ENCODE measurements at places on chromosomes 7 and 10.

GRCh38 chr10:91366704-91367103, 43.4 kb upstream of the HECTD2 start:
- DNase-seq: no peak

- DNase-seq: no peak
Observed at GRCh38 chr7:141408440-141408839, 142.8 kb upstream of the AGK start.

DNA sequence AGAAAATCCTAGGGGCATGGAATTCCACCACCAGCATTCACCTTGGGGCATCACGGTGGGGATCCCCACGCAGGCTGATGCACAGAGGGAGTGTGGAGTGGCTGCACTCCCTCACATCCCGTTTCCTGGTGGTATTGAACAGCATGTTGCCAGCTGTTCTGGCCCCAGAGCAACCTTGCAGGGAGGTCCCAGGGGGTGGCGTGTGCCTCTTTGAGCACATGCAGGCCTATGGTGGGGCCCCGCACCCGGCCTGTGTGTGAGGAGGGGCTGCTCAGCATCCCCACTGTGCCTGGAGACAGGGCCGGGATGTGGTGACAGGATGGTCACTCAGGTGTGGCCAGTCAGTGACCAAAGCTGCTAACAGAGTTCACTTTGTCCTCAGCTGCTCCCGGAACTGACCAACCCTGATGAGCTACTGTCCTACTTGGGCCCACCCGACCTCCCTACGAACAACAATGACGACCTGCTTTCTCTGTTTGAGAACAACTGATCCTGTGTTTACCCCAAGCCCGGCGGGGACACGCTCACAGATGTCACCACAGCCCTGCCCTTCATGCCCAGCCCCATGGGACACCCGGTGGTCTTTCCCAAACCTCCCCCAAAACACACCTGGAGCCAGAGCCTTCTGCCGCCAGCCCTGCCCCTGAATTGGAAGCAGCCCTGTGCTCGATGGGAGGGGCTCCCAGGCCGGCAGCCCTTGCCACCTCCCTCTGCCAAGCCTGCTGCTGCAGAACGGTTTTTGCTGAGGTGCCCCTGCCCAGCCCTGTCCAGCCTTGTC, 18.7 kb downstream of the ZMIZ2 start:
- DNase-seq: peak; percentile 25

- no peak for DNase-seq
Observed at GRCh38 chr10:73099141-73099540, 2.5 kb upstream of the P4HA1 start.

- DNase-seq: no peak
Observed at GRCh38 chr10:127952575-127952869, 45.6 kb downstream of the PTPRE start.

DNA sequence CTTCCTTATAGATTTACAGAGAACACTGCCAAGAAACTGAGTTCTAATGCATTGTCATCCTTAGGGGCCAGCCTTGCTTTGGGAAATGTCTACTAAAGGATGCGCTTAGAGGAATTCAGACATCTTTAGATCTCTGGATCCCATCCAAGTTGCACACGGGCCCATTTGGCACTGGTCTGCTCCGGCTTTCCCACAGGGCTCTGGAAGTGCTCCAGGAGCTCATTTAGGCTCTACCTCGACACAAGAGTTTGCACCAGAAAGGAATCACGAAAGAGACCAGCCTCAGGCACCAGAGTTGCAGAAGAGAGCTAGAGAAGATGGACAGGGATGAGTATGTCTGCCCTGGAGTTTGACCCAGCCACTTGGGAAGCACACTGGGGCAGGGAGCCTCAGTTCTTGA, 150.1 kb upstream of the TMEM72 start:
- DNase-seq: no peak

DNA sequence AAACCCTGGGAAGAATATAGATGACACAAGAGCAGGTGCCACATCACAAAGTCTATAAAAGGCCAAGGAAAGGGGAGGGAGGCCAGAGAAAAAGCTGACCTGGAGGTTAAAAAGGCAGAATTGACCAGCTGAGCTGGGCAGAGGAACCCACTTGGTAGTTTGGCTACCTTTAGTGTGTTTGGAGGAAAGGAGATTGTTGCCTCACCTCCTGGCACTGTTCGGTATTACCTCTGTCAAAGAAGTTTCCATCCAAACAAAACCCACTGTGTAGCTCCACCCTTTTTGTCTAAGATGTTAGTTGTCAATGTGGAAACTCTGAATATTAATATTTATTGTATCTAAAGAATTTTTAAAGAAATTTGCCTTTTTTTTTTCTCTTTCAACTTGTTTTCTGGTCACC, 23.4 kb downstream of the ENTPD7 start:
- no peak for DNase-seq

DNA sequence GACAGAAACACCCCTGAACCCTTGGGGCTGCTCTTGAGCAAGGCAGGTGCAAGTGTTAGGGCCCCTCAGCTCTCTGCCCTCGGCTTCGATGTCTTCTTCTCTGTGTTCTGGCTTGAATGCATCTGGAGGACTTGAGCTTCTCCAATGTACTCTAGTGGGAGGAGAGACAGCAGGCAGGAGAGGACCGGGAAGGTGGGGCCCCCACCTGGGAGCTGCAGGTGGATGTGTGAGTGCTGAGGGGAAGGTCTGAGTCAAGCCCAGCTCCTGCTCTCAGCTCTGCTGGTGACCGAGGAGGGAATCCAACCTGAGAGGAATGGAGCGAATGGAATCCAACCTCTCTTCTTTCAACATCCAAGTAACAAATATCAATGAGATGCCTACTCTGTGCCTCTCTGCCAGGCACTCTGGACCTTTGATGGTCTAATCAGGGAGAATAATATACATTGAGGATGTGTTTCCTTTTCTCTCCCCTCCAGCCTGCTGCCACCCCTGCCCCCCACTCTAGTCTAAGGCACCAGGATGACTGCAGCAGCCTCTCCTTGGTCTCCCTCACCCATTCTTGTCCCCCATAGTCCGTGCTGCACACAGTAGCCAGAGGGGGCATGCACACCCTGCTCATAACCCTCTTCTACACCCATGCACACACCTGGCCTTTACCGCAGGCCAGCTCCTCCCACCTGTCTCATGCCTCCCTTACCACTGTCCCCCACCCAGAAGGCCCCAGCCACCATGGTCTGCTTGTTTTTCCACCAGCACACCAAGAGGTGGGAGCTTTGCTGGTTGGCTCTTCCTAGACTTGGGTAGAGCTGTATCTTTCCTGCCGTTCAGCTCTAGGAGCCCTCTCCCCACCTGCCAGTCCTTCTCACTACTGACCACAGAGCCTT, 13.6 kb downstream of the TBATA start:
- peak; percentile 11 for DNase-seq

GRCh38 chr10:25641595-25641994, 292.4 kb upstream of the MYO3A start:
- DNase-seq: no peak

DNA sequence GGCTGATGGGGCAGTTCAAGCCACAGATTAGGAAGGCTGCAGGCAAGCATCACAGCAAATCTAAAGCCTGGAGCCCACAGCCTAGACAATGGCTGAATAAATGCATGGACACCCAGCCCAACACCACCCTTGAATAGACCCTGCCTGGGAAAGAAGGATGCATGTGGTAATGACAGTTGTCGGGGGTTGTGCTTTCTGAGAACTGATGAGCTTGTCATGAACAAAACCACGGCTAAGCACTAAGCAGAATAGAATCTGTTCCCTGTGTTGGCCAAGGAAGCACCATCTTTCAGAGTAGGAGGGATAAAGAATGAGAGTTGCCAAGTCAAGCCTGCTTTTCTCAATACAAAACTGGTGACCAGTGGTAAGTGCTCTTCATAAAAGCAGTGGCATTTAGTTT, 66.1 kb upstream of the JCAD start:
- DNase-seq: no peak

DNA sequence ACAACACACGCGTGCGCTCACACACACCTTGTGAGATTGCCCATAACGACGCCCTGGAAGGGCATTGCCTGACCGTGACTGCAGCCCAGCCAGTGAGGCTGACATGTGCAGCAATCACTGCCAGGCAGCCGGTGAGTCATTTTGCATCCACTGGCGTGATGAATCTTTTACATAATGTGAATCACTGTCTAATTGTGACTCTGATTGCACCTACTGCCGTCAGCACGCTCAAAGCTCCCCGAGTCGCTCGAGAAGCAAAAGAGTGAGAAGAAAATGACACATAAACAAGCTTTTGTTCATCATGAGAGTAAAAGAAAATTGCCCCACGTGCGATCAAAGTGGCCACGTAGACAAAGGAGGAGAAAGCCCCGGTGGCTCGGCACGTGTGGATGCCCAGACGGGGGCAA, 117.4 kb upstream of the PFKP start:
- no peak for DNase-seq

DNA sequence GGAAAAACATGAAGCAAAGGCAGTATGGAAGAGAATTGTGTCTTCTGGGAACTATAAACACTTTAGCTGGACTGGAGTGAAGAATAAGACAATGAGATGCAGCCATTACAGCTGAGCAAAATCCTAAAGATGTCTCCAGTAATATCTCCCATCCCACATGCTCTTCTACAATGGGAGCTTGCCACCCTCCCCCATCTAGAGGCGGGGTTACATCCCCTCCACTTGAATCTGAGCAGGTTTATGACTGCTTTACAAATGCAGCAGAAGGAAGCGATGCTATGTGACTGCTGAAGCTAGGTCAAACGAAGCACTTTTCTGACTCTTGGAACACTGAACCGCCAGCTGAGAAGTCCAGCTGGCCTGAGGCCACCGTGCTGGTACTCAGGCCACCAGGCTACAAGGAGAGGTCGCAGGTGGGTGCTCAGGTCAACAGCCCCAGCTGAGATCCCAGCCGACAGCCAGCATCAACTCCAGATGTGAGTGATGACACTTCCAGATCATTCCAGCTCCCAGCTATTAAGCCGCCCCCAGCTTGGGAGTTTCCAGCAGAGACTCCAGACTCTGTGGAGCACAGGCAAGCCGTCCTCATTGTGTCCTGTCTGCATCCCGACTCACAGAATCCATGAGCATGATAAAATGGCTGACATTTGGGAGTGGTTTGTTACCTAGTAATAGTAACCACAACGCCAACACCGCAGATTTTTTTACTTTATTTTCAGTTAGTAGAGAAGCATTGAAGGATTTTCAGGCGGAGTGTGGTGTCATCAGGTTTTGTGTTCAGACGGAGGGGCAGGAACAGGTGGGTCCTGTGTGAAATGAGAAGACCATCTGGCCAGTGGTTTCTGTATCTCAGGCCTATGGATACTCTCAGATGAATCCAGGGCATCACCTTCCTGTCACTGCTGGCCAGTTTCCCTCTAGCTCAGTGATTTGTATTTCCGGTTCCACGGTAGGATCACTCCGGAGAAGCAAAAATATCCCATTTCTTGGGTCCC, 89.3 kb downstream of the NPY start:
- DNase-seq: no peak

DNA sequence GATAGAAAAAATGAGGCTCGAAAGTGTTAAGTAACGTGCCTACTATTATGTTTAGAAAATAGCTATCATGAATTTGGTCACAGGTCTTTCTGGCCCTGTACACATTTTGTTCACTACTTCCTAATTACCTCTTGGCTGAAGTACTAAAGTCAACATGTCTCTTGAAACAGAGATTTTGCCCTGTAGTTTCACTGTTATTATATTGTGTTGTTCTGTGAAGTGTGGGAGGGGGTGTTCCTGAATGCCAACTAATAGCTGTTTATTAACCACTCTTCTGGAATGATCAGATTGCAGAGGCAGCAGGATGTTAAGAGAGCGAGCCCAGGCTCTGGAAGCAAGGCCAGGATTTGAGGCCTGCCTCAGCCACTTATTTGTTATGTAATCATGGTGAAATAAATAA, 72.1 kb downstream of the RNF133 start:
- no peak for DNase-seq

DNA sequence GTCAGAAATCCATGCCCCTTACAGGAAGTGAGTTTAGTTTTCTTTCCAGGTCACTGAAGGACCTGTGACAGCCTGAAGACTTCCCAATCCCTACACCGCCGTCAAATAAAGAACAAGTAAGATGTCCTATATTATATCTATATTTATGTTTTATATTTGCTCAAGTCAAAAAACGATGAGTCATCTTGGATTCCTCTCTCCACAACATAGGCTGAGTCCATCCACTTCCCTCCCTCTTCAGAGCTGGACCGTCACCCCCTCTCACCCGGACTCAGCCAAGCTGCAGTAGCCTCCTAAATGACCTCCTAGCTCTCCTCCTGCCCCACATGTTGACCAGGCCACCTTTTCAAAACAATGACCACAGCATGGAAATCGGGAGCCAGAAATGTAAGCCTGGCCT, 53.5 kb downstream of the GLI3 start:
- no peak for DNase-seq

DNA sequence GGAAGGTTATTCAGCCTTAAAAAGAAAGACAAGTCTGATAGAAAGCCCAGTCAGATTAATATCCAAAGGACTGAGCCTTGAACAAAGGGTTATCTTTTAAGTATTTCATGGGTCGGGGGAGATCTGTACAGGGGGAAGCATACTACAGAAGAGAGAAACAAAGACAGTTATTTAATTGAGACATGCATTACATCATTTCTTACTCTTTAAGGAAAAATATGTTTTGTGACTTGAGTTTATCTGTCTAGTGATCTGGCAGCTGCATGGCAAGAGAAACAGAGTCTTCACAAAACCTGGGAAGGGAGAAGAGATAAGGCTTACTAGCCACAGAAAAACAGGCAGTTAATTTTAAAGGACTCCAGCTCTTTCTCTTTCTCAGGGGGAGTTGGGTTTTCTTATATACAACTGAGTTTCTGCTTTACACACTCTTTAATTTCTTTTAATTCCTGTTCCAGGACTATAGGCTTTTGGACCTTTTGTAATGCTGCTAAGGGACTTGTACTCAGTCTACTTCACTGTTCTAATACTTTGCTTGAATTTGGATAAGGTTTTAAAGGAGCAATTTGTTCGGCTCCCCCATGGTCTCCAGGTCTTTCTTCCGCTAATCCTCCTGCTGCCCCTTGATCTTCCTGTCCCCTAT, 20.9 kb upstream of the CYP3A43 start:
- DNase-seq: no peak

DNA sequence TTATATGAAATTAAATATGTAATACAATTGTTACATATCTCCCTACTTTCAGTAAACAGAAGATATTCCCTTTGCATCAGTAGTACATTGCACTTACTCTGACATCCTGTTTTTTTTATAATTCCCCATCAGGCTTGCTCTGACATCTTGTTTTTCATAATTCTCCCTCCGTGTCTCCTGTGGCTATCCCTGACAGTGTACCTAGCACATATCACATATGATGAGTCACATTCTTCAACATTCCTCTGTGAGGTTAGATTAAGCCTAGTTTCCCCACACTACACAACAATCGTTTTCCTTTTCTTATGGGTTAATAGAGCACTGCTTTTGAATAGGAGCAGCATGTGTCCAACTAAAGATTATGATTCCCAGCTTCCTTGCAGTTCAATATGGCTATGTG, 250.6 kb upstream of the NPVF start:
- DNase-seq: no peak

DNA sequence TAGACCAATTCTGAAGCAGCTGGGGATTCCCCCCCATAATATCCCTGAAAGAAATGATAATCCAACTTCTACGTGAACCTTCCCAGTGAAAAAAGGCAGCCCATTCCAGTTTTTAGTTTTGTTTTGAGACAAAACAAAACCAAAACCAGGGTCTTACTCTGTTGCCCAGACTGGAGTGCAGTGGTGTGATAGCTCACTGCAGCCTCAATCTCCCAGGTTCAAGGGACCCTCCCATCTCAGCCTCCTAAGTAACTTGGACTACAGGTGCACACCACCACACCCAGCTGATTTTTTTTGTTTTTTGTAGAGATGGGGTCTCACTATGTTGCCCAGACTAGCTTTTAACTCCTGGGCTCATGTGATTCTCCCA, 12.5 kb upstream of the ARPC1A start:
- DNase-seq: no peak

Data from GM13976 (cell line).